ENCODE measurements at places on chromosomes 5 and 9. TPM values are rescaled to one million over a fixed set of nuclear protein-coding genes. Genes with fewer than 3 reads are reported as not detected.
A peak's percentile ranks its signal among the peaks of the same experiment; 100 is the strongest.

DNA sequence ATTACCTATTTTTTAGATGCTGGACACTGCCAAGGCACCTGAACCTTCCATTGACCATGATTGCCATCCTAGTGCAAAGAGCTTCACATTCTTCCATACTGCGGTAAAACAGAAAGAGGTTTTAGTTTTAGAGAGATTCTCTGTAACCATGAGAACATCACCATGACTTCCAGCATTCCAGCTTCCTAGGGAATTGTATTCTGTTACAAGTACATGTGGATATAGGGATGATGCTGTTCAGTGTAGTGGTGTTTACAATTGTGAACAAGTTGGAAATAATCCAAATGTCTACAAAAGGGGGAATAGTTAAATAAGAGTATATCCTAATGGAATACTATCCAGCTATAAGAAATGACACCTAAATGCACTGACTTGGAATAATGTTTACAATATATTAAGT, 22.4 kb downstream of the NIPSNAP3B start:
- DNase-seq: no peak

Gene MARCHF11
- total RNA-seq: not detected

DNA sequence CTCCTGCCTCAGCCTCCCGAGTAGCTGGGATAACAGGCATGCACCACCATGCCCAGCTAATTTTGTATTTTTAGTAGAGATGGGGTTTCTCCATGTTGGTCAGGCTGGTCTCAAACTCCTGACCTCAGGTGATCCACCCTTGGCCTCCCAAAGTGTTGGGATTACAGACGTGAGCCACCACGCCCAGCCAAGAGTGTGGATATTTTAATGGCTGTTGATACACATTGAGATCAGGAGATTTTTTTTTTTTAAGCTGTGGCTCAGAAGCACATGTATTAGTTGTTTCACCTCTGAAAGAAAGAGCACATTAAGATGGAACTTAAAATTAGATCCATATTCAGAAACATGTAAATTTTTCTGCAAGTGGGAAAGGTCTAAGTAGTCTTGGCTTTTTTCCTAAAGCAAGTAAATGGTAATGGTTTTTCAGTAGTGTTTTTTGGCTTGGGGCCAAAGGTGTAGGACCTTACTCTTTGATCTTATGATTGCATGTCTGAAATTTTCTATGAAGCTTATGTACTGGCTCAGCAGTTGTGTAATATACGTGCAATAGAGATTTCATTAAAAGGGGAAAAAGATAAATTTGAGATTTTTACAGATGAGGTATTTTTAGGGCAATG, 9.9 kb downstream of the RBM27 start:
- DNase-seq: no peak

Gene LAMC3
- total RNA-seq: not detected

DNA sequence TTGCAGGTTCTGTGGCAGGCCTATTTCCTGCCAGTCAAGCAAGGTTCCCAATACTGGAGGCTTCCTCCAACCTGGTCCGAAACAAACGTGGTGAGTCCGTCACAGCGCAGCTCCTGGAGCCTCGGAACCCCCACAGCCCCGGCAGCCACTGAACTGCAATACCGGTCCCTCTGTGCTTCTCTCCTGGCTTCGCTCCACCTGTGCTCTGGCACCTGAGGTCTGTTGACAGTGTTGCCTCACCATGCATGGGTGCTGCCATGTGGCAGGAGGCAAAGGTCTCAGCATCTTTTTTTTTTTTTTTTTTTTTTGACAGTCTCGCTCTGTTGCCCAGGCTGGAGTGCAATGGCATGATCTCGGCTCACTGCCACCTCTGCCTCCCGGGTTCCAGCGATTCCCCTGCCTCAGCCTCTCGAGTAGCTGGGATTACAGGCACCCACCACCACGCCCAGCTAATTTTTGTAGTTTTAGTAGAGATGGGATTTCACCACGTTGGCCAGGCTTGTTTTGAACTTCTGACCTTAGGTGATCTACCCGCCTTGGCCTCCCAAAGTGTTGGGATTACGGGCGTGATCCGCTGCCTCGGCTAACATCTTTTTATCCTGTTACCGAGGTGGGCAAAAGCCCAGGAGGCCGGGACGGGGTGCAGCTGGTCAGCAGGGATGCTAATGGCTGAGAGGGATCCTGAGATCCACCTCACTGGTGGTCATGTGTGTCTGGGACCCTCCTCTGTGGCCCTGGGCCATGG, 57.1 kb upstream of the RNU6ATAC start:
- no peak for DNase-seq

DNA sequence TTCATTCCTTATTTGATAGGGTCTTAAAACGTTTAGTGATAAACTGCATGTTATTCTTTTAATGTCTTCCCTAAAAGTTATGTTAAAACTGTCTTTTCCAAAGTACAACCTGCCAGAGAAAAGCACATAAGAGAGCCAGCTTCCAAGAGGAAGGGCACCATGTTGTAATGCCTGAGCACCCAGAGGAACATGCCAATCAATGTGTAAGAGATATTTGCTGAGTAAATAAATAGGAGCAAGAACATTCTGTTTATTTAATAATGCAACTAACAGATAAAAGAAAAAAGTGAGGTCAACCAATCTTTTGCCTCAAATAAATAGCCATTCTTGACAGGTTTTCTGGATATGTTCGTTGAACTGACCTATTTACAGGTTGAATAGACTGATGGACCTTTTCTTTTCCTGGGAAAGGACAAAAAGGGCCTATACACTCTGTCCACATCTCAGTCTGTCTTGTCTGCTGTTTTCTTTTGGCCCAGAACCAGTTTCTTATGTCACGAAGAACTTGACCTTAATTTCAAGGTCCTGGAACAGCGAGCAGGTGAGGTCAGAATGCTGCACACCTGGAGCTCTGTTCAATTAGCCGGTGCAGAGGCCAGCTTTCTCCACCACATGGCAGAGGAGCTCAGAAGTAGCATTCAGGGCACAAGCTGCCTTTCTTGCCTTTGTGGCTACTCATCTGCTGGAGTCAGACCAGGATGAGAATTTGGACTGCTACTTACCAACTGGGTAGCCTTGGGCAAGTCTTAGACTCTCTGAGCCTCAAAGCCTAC, 77.7 kb downstream of the PLCXD3 start:
- DNase-seq: no peak

Gene GABRP
- total RNA-seq: not detected

Gene DTWD2
- 2.9 TPM for total RNA-seq

Gene CHSY3
- total RNA-seq: not detected

GRCh38 chr9:123470991-123471770, 115.2 kb downstream of the CRB2 start:
- DNase-seq: no peak

Gene GABRB2
- not detected for total RNA-seq

DNA sequence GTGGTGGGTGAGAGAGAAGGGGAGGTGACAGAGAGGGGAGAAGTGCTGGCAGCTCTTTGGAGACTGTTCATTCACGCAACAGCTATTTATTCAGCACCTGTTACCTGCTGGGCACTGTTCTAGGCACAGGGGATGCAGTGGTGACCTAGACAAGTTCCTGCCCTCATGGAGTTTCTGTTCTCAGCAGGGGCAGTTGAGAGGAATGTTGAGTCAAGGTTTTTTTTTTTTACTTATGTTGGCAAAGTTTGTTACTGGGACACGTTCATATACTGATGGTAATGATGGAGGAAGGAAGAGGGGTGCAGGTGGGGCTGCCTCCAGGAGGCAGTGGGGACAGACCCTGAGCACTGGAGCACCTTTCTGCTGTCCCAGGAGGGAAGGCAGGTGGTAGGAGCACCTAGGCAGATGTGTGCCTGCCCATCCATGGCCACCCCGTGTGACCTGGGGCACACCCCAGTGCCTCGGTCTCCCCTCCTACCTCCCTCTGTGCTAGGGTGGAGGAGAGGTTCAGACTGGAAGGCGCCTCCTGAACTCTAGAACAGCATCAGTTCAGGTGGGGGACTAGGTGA, 49.4 kb upstream of the SLC25A51 start:
- DNase-seq: no peak

DNA sequence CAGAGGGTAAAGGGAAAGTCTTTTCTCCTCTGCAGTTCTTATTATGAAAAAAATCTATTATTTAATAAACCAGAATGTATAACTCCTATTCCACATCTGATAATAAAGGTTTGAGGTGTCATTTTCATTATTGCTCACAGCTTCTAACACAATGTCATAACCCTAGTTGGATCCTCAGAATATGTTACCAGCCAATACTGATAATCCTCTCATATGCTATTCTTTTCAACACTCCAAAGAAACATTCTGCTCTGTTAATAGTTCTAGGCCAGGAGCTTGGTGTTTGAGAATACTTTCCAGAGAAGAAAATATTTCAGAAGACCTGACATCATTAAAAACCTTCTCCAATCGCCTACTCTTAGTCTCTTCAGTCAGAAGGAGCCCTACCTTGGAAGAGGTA, 127.1 kb downstream of the PIK3R1 start:
- DNase-seq: no peak

- DNase-seq: no peak
Observed at GRCh38 chr5:119596046-119596445, 33.3 kb upstream of the FAM170A start.

Gene KIF20A
- total RNA-seq: 28.1 TPM

DNA sequence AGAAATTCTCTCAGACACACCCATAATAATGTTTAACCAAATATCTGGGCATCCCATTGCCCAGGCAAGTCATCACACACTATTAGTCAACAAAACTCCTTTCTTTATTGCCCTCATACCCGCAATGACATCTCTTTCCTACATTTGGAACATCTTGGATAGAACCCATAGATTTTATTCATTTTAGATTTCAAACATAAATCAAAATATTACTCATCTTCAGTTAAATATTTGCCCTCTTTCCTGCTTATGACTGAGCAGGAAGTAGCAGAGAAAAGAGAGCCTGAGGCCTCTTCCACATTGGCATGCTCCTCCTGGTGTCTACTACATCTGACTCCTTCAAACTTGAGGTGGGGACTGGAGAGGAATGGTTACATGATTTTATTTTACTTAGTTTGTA, 592.0 kb downstream of the CHSY3 start:
- no peak for DNase-seq

DNA sequence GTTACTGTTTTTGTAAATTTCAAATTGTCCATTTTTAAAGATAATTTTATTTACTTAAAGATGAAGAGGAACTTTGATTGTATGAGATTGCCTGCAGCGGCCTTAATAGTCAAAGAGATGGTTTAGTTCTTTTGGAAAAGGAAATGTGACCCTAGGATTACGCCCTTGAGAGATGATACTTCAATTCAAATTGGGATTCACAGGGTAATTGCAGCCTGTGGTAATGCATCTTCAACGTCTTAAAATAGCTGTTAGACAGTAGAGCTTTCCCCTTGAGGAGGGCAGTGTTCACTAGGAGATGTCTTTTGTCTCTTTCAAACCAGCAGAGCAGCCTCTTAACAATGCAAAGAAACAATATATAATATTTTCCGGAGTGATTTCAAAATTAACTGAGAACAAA, 127.1 kb downstream of the TAF11L14 start:
- DNase-seq: no peak

GRCh38 chr9:19689328-19690101, 99.3 kb downstream of the SLC24A2 start:
- DNase-seq: no peak

Gene EEIG1
- 53.3 TPM for total RNA-seq

- peak; percentile 84 for DNase-seq
Observed at GRCh38 chr9:126719618-126720031, 85.2 kb upstream of the ZBTB43 start.

Gene GRIN3A
- not detected for total RNA-seq

- no peak for DNase-seq
Observed at GRCh38 chr5:52491071-52491787, 296.5 kb upstream of the ITGA1 start.

- DNase-seq: no peak
Observed at GRCh38 chr9:79745752-79746336, 174.1 kb downstream of the TLE4 start.

DNA sequence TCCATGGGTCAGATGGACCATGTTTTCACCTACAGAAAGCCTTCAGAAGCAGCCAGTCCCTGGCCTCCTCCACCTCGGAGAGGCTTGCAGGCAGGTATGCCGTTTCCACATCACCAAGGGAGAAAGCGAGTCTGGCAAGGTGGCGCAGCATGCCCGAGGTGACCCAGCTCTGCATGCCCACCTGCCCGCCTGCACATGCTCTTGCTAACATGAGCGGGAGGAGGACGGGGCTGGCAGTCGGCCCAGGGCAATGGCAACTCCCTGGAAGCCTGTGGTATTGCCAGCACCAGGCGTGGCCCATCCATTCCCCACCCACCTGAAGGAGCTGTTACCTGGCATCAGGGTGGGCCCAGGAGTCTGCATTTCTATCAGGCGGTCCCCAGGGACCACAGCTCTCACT, 3.3 kb upstream of the NINJ1 start:
- no peak for DNase-seq

- no peak for DNase-seq
Observed at GRCh38 chr5:153551537-153552079, 61.1 kb downstream of the GRIA1 start.

DNA sequence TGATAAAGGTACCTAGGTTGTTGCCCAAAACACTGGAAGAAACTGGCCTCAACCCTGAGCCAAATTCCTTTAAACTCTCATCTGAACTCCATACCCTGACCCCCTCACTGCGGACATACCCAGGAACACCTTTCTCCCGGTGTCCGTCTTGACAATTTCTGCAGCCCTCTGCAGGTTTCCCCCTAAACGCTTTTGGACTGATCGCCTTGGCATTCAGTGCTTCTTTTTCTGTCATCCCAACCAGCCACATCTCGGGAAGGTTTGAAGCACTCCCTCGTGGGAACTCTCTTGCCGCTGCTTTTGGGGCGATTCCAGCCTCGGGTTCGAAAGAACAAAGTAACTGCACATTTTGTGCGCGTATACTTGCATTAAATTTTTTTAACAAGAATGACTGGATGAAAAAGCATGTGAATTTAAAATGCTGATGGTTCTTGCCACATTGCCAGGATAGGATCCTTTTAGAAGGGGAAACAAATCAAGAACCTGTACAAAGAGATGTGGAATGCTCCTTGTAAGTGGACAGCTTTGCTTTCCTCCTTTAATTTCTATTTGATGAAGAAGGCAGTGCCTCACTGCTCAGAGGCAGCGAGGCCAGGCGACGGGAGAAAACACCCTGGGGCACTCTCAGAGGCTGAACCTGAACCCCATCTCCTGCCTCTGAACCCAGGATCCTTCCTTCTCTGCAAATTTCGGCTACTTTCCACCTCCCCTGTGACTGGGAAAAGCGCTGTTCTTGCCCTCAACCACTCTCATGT, 615 bp downstream of the PSMD5 start:
- no peak for DNase-seq

- no peak for DNase-seq
Observed at GRCh38 chr9:137224830-137225694, at the start of gene CYSRT1. CYSRT1 (plus strand) TSS chr9:137225174; CDS start chr9:137225622, 448 bp downstream.

Gene HRCT1
- total RNA-seq: not detected

DNA sequence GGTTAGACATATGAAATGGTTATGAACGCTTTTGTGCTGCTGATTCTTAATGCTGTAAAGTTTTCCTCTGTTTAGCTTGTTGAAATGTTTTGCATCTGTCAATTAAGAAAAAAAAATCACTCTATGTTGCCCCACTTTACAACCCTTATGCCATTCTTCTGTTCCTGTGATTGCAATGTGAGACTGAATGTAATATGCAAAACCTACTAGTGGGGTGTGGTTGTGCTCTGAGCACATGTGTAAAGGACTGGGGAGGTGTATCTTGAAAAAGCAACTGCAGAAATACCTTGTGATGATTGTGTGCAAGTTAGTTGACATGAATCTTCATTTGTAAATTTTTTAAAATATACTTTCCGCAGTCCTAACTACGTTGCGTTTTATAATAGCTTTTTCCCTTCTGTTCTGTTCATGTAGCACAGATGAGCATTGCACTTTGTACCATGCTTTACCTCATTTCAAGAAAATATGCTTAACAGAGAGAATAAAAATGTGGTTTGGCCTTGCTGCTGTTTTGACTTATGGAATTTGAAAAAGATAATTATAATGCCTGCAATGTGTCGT, 357.0 kb upstream of the PIK3R1 start:
- no peak for DNase-seq
